ENCODE measurements at places on chromosomes 13 and 19.

DNA sequence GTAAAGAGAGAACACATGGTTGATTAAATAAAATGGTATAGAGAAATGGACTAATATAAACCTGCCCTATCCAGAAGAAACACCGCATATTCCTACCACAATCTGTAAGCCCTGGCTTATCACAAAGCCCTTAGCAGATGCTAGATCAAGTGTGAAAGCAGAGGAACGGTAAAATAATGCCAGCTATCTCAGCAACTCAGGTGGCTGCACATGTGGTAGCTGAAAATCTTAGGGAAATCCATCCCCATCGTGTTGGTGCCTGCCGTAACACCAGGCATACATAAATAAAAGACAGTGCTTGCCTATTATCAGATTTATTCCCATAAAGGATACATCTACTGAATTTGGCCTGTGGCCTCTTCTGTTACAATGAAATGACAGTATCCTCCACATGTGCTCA is 304.1 kb upstream of the MAB21L1 start:
- DNase-seq, result no peak

GRCh38 chr19:17739121-17739875 is 12.0 kb upstream of the FCHO1 start:
- no peak for DNase-seq

GRCh38 chr19:18274781-18275356 is 617 bp upstream of the IQCN start:
- no peak for DNase-seq

DNA sequence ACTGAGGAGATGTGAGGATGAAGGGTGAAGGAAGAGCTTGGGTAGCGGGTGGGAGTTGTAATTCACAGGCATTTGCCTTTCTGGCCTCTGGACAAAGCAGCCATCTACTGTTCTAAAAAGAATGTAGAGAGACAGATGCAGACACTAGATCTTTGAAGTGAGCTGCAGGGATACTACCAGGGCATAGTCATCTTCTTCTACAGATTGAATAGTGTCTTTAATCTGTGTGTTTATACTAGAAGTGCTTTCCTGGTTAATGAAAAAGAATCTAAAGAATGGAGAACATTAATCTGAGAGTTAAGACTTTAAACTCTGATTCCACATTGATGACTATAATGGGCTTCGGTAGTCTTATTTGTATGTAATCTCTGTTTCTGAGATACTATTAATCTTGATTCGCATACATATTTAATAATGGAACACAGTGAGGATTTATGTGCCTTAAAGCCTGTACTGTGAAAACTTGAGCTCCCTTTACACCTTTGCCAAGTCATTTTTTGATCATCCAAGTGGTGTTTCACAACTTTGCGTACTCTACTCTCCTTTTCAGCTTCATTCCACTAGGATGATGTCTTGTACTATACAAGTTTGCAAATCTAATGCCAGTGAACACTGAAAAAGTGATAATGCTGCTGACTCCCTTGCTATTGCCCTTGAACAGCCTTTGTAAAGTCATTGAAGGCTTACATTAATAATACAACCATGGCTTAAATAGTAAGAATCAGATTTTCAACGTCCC is 2199.4 kb upstream of the PCDH20 start:
- peak; percentile 10 for DNase-seq
